Mammary epithelial cell (primary cell): ENCODE measurements at places on chromosomes 3 and 15.

DNA sequence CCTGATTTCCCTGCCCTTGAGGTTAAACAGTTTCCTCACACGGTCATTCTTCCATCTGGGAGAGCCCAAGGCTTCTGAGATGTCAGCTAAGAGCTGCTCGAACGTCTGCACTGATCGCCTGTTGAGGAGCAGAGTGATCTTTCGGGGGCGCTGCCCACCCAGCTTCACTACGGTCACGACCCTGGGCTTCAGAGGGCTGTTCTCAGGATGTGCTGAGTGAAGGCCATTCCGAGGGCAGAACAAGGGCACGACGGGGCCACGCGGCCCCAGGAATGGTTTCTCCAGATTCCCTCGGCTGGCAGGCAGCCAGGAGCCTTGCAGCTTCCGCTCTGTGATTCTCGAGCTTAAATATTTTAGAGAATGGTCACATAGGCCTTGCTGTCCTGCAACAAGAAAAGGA lies 25.7 kb downstream of the DCLK3 start:
- DNase-seq: no peak

DNA sequence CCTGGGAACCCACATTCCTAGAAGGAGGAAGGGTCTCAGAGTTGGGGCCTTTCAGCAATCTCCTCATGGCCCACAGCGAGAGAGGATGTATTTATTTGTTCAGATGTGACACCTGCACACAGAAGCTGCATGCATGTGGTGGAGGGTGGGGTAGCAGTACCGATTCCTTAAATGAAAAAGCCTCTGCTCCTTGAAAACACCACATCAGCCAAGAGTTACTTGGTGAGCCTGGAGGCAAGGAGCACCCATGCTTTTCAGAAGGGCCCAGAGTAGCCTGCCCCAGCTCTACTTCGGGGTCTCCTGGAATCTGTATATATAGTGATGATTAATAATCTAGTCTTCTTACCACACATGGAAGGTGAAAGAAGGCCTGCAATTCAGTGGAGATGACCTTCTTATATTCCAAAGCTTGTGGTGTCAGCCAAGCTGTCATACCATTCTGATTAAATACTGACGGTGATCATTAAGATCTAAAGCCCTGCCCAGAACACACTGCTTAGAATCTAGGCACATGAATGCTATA lies 33.5 kb downstream of the SEMA6D start:
- DNase-seq: no peak

GRCh38 chr3:8575364-8576104 lies 69.1 kb downstream of the SSUH2 start:
- DNase-seq: peak; percentile 12

DNA sequence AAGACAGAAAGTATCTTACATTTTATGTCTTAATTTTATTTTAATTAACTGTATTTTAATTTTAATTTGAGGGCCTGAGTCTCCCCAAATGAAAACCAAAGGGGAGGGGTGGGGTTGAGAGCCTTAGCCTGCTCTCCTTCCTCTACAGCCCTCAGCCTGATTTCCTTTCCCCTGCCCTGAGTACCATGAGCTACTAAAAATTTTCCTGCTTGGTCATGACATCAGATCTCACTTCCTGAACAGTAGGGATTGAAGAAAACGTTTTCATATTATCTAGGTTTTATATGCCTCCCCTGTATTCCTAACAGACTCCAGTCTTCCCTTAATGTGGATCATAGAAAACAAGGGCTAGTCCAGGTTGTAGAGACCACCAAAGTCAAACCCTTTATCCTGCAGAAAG lies 133.9 kb downstream of the MYLK start:
- DNase-seq: no peak

GRCh38 chr15:101307897-101308603 lies 13.0 kb upstream of the SNRPA1 start:
- DNase-seq: no peak

DNA sequence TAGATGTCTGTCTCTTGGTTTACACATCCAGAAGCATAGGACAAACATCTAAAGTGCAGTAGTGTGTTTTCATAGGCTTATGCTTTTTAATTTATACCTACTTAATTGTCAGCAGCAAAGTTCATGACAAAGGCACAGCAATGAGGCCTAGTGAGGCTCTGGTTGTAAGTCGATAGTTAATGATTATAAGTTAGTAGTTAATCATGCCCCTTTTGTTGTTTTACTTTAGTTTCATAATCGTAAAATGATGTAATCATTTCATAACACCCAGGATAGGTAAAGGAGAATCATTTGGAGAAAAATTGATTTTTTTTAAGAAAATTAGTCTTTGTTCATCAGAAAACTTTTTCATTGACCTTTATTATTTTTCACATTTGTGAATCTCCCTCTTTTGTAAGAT lies 351.9 kb downstream of the LSAMP start:
- DNase-seq: no peak

DNA sequence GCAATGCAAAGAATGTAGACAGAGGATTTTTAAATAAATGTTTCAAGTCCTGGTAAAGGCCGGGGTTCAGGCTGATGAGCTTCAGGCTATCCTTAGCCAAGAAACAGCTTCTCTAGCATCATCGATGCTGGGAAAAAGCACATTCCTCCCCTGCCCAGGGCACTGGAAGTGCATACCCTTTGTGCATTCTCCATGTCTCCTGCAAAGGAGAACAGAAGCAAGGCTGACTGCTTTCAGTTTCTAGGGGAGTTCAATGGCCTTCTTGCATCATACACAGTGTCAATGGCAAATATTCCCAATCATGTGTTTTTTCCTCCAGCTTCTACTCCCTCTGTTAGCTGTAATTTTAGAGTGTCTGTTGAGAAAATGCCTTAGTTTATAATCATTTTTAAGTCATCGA lies 59.9 kb downstream of the GPR176 start:
- no peak for DNase-seq

GRCh38 chr3:45640091-45640507 lies 45.5 kb downstream of the LIMD1 start:
- no peak for DNase-seq

DNA sequence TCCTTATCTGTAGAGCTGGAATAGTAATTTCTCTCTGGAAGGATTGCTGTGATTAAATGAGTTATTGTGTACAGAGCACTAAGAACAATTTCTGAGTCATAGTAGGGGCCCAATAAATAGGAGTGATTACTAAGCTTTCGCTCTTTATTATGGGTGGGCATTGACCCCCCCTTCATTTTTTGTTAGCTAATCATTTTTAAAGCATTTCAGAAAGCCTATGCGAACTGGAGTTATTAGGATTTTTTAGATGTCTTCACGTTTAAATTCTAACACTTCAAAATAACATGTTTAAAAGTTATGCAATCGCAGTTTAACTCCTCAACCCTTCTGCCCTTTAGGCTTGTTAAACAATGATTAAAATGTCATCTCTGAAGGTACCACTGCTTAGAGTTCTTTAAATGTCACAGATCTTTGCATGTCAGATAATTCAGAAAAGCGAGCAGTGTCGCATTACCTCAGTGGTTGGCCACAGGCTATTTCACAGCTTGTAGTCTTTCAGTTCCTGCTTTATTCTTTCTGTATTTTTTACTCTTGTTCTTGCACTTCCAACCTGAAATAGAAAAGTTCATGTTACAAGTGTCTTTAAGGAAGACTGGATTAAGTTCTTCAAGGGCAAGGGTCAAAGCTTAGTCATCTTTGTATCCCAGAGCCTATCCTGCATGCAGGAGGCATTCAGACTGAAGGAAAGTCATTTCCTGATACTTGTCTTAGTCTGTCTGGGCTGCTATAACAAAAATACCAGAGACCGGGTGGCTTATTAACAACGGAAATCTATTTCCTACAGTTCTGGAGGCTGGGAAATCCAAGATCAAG lies 102.9 kb downstream of the FNDC3B start:
- peak; percentile 74 for DNase-seq
